ENCODE measurements at places on chromosomes 3 and 15.

- DNase-seq: no peak
Measured at GRCh38 chr3:145272684-145273083, 888.3 kb downstream of the PLOD2 start.

DNA sequence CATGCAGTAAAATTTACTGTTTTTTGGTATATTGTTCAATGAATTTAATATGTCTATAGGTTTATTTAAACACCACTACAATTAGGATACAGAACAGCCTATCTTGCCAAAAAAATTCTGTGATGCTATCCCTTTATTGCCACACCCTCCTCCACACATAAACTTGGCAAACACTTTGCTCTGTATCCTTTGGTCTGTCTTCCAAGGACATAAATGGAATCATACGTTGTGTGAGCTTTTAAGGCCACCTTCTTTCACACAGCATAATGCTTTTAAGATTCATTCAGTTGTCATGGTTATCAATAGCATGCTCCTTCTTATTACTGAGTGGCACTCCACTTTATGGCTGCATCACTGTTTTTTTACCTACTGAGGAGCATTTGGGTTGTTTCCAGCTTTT, 71.5 kb downstream of the CERS3 start:
- no peak for DNase-seq

GRCh38 chr3:110799271-110799670, 272.3 kb upstream of the NECTIN3 start:
- DNase-seq: no peak

- DNase-seq: no peak
Measured at GRCh38 chr3:77535116-77535515, 495.2 kb downstream of the ROBO2 start.

GRCh38 chr15:29997499-29997898, 85.3 kb upstream of the GOLGA8J start:
- no peak for DNase-seq

- no peak for DNase-seq
Measured at GRCh38 chr15:32642667-32643435, 1.3 kb downstream of the SCG5 start.

GRCh38 chr3:165529451-165529850, 307.8 kb downstream of the BCHE start:
- DNase-seq: no peak

GRCh38 chr3:196055683-196056270, 26.1 kb downstream of the TFRC start:
- DNase-seq: no peak

GRCh38 chr15:81410318-81410753, 36.3 kb upstream of the TMC3 start:
- peak; percentile 84 for DNase-seq

DNA sequence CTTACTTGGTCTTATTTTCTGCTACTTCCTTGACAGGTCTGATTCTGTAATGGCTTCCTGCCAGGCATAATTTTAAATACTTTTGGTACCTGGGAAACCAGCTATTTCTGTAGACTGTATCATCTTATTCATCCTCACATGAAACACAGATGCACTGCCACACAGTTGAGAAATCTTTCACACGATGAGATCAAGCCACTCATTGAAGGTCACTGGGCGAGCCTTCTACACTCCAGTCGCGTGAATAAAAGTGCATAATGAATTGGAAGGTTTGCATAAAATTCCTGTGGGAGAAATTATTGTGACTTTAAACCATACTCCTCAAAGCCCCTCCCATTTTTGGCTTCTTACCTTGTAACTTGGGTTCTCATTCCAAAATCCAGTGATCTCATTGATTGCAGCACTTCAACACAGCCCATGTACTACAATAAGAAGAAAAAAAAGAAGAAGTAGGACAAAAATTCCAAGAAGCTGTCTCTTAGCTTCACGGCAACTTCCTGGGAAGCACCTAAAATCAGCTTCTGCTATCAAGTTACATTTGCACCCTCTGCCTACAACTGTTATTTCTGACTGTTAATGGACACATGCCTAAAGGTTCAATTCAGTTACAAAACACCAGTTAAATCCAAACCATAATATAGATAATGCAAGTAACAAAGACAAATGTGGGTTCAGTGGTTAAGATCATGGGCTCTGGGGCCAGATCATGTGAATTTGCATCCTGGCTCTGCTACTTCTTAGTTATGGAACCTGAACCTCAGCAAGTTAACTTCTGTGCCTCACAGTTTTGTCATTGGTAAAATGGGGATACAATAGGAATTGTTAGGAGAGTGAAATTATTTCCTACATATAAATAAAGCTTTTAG, 39.0 kb downstream of the SHC4 start:
- no peak for DNase-seq

GRCh38 chr15:76321171-76321570, 9.9 kb upstream of the ETFA start:
- no peak for DNase-seq

DNA sequence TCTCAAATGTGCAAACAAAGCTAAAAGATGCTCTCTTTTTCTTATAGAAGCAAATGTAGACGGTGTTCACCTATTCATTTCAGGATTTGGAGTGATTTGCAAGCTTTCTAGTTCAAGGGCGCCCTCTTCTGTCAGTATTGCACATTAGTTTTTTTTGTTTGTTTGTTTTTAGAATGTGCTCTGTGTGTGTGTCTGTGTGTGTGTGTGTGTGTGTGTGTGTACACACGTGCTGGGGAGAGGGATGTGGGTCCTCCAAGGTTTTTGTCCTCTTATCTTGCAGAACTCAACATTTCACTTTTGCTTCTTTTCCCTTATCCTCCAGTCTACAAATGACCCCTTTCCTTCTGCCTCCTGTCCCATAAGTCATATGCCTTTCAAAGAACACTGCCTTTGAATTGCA, 23.5 kb downstream of the DNAH1 start:
- peak; percentile 79 for DNase-seq

DNA sequence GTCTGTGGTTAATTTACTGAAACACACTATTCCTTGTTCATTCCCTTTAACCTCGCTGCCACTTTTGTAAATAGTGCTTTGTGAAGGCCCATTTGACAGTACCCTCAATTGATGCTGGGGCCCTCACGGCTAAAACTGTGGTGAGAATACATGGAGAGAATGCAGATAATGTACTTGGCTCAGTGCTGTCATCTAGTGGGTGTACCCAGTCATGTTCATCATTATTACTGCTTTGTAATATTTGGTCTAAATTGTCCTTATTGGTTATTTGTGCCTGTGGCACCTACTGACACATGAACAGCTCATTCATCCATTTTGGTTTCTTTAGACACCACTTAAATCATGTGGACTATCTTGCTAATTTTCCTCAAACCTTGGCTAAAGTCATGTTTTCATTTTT, 543.6 kb downstream of the EDEM1 start:
- DNase-seq: peak; percentile 4

DNA sequence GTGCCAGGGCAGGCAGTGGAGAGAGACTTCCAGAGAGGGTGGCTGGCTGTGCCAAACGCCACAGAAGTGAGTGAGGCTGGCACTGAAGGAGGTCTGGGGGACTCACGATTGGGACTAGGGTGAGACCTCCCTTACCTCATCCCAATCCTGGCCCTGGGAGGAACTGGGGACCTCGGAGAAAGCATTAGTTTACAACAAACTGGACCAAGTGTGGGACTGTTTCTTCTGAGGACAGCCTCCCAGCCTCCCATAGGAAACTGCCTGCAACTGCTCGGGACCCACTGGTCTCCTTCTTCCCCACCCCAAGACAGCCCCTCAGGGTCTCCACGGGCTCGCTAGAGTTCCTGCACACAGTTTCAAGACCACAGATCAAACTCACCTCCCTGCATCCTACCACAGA, 45.4 kb downstream of the ST6GAL1 start:
- no peak for DNase-seq

GRCh38 chr3:9214185-9214584, 35.3 kb downstream of the SRGAP3 start:
- DNase-seq: no peak

- DNase-seq: no peak
Measured at GRCh38 chr15:25741256-25741580, 121.9 kb downstream of the ATP10A start.

GRCh38 chr3:70989174-70989573, 594.4 kb downstream of the FOXP1 start:
- DNase-seq: no peak

DNA sequence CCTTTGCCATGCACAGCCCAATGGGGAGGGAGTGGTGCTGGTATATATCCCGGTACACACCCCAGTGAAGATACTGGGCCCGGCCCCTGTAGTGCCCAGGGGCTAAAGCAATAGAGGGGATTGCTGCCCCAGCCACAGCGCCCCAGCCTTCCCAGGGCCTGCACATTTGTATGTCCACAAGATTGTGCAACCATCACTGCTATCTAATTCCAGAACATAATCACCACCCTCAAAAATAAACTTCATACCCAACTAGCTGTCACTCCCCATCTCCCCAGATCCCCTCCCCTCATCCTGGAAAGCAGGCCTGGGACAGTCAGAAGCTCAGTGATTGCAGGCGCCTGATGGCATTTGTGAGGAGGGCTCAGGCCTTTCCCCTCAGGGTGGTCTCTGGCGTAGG, 13.5 kb downstream of the GNAI2 start:
- no peak for DNase-seq

- no peak for DNase-seq
Measured at GRCh38 chr3:2554656-2555055, 456.0 kb downstream of the CNTN4 start.

DNA sequence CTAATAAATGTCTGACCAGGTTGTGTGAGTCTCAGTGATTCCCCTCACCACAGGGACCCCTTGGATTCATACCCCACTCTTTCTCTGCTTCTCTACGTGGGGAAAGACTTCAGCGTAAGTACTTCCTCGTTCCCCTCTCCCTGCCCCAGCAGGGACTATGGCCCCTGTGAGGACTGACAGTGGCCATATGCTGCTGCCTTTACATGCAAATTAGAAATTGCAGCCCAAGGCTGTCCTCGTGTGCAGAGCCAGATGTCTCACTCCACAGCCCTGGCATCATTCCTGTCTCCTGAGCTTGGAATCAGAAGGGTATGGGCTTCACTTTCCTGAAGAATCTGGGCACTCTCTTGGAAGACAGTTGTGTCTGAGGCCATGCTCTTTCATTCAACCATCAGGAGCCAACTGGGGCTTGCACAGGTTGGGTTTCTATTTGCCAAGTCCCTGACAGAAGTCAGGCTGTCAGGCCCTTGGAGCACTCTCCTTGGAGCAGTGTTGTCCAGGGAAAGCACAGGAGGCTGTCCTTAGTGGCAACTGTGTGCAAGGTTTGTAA, 30.5 kb upstream of the IQCF2 start:
- no peak for DNase-seq

GRCh38 chr3:74506246-74506645, 108.2 kb downstream of the CNTN3 start:
- DNase-seq: no peak

GRCh38 chr15:34055868-34056595, 17.0 kb upstream of the AVEN start:
- no peak for DNase-seq

GRCh38 chr3:52405066-52405465, 39.8 kb downstream of the SEMA3G start:
- DNase-seq: no peak

GRCh38 chr15:83436513-83437158, 10.5 kb upstream of the SH3GL3 start:
- peak; percentile 68 for DNase-seq

- no peak for DNase-seq
Measured at GRCh38 chr15:29517829-29518228, 248.2 kb upstream of the NSMCE3 start.

DNA sequence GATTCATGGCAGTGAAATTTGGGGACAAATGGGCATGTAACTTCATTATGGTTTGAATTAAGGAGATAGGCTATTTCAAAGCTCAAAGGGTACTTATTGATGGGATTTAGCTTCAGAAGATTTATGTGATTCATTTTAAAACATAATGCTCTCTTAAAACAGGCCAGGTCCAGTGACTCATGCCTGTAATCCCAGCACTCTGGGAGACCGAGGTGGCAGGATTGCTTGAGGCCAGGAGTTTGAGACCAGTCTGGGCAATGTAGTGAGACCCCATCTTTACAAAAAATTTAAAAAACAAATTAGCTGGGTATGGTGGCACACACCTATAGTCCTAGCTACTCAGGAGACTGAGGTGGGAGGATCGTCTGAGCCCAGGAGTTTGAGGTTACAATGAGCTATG, 11.5 kb downstream of the THAP10 start:
- DNase-seq: no peak

DNA sequence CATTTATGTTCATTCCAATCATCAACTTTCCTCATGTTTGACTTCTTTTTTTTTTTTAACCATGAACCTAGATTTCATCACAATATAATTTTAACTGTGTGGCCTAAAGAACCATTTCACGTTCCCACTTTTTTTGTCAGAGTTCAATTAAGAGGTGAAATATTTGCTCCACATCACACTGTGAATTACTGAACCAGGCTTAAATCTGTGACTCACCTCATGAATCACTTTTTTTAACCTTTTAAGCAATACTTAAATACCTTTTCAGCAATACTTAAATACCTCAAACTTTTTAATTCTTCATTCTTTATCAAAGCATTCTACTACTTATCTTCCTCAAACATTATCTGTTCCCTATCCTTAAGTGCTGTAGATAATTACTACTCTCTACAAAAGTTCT, 137.6 kb downstream of the SI start:
- no peak for DNase-seq

DNA sequence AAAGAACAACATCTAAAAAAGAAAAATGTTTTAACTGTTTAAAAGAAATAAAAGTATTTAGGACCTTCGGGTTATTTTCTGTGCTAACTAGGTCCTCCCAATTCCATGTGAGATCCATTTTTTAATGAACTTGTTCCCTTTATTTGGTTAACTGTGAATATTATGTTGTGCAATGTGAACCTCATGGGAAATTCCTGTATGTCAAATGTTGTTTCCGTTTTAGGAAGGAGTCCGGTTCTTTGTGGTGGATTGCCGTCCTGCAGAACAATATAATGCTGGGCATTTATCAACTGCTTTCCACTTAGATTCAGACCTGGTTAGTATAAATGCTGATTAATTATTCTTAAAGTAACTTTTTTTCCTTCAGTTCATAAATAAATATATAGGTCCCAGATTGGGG, 35.5 kb upstream of the NIT2 start:
- no peak for DNase-seq

- DNase-seq: no peak
Measured at GRCh38 chr3:12957339-12957738, 115.9 kb downstream of the IQSEC1 start.

Measured in HT-29 (cell line).